ENCODE measurements at places on chromosomes 2 and 18. TPM values are rescaled to one million over a fixed set of nuclear protein-coding genes. Genes with fewer than 3 reads are reported as not detected.

GRCh38 chr18:50850307-50851065 lies 28.4 kb upstream of the ME2 start:
- DNase-seq: no peak

DNA sequence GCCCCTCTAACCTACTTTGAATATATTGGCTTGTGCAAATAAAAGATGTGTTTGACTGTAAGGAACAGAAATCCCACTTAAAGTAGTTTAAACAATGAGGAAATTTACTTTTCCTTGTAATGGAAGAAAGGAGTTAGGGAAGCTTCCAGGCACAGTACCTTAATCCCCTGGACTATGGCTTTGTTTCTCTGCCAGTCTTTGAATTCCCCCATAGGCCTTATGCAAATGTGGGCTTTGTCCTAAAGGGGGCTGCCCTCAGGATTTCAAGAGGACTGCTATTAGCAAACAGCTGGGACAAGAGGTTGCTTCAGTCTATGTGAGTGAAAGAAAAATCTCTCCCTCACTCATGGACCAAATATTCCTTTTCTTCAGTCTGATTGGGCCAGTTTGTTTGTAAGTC lies 255.1 kb upstream of the THSD7B start:
- DNase-seq: no peak

- DNase-seq: no peak
Observed at GRCh38 chr18:73841661-73842060, 306.0 kb downstream of the FBXO15 start.

DNA sequence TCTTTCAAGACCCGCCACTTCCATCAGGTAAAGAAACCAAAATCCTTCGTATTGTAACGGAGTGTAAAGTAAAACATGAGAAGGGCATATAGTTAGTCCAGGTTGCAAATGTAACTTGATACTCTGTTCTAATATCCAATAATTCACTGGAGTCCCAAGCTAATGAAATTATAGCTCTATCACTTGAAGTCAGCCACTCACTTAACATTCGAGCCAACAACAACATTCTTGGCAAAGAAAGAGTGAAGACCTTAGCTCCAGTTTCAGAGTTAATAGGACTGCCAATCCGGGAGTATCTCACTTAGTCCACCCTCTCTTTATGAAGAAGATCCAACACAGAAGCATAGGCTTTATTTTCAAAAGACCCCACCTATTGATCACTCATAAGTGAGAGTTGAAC lies 298.0 kb upstream of the SOX11 start:
- DNase-seq: no peak

Gene CPO
- total RNA-seq: not detected

Gene DYSF
- under 0.01 TPM for total RNA-seq

Measured in IMR-90 (cell line).